ENCODE measurements at places on chromosomes 2 and 18. TPM values are rescaled to one million over a fixed set of nuclear protein-coding genes. Genes with fewer than 3 reads are reported as not detected.
A peak's percentile ranks its signal among the peaks of the same experiment; 100 is the strongest.

GRCh38 chr2:238308177-238308576 lies 12.1 kb upstream of the TRAF3IP1 start:
- H3K4me1 ChIP-seq = no peaks in the 10 kb centered on the region
- H3K36me3 ChIP-seq = no peaks in the 10 kb centered on the region
- H3K4me3 ChIP-seq = no peak overlapping the region
- H3K27ac ChIP-seq = no peak overlapping the region

DNA sequence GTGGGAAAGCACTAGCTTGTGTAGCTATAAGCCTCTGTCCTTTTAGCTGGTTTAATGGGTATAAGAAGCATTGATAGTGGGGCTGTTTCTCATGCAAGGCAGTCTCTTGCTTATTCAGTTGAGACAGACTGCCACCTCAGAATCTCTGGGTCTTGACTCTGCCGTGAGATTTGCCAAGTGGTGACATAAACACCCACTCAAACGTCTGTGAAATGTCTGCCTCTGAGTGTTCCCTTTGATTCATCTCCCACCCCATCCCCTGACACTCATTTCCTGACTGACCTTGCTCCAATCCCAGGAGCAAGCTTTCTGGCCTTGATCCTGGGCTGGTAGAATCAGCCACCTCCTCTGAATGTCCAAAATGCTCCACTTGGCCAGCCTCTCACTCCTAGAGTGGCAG lies 141.9 kb upstream of the RBMS1 start:
- H3K27me3 ChIP-seq = no peaks in the 10 kb centered on the region
- H3K4me3 ChIP-seq = no peak overlapping the region
- no peaks in the 10 kb centered on the region for H3K4me1 ChIP-seq
- peak overlapping the region; percentile 61 for H3K27ac ChIP-seq
- DNase-seq = no peak
- no peaks in the 10 kb centered on the region for H3K36me3 ChIP-seq

GRCh38 chr18:29140590-29140989 lies 963.7 kb upstream of the CDH2 start:
- H3K27me3 ChIP-seq = no peaks in the 10 kb centered on the region
- no peaks in the 10 kb centered on the region for H3K4me1 ChIP-seq
- no peak overlapping the region for H3K4me3 ChIP-seq

- peak overlapping the region; percentile 72 for H3K27ac ChIP-seq
- no peaks in the 10 kb centered on the region for H3K27me3 ChIP-seq
- H3K4me1 ChIP-seq = peaks cover 25% of the 10 kb centered on the region
- peak; percentile 69 for DNase-seq
- H3K36me3 ChIP-seq = no peaks in the 10 kb centered on the region
Measured at GRCh38 chr2:85273738-85274731, 53.8 kb downstream of the TGOLN2 start.

The RAMP1 gene
- 461 TPM for total RNA-seq

DNA sequence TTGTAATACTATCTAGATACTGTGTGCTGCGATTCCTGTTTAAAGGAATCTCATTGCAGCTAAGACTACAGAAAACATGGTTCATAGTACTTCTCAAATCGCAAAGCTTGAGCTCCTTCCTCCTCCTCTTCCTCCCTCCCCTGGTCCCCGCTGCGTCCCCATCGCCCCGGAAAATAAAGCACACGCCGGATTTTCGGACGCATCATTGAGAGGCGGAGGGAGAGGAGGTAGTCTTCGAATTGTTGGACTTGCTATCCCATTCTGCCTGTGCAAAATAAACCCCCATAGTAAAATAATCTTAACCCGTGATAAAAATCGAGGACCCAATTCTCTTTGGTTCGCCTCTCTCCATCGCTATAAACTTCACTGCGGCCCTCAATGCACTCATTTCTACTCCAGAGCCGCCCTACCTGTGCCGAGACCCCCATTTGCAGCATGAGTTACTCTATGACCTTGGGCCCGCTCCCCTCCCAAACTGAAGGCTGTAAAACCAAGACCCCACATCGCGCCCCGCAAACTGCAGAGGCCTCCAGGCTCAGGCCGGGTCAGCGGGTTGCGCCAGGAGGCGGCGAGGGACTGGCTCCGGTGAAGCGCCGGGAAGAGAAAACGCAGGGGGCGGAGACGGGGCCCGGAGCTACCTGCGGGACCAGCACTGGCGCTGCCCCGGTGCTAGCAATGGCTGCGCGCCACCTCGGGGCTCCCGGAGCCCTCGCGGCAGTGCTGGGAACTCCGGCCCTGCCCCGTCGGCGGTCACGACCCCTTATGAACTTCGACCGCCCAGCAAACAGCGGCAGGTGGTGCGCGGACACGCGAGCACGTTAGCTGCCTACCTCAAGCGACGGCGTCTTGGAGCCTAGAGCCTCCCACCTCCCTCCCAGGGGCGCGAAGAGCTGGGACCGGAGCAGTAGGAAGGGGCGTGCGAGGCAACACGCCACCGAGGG lies 649 bp downstream of the ESCO1 start:
- no peaks in the 10 kb centered on the region for H3K4me1 ChIP-seq
- DNase-seq = no peak
- no peaks in the 10 kb centered on the region for H3K36me3 ChIP-seq
- peak overlapping the region; percentile 86 for H3K4me3 ChIP-seq

The DSEL gene
- total RNA-seq = 55.2 TPM

DNA sequence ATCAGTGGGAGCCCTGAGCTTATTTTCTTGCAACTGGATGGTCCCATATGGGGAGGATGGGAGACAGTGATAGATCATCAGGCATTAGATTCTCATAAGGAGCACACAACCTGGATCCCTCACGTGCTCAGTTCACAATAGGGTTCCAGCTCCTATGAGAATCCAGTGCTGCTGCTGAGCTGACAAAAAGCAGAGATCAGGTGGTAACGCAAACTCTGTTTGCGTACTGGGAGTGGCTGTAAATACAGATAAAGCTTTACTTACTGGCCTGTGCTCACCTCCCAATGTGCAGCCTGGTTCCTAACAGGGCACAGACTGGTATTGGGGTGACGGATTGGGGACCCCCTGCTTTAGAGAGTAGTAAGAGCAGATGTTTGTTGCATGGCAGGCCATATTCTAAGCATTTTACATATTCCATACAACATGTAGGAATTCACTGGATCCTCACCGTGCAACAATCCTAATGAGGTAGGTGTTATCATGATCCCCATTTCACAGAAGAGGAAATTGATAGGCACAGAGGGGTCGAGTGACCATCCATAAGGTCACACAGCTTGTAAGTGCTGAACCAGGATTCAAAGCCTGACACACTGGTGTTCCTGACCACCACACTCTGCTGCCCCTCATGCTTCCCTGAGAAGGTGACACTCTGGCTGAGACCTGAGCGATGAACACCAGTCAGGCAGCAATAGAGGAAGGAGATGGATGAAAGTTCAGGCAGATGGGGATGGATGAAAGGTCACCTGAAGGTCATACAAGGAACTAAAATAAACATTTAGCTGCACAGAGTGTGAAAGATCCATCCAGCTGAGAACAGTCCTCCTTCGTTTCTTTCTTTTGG lies 15.7 kb upstream of the MAT2A start:
- peak overlapping the region; percentile 73 for H3K27ac ChIP-seq
- H3K4me3 ChIP-seq = no peak overlapping the region
- H3K4me1 ChIP-seq = no peaks in the 10 kb centered on the region
- H3K36me3 ChIP-seq = no peaks in the 10 kb centered on the region

Data from uterus (tissue), 4 donors.